ENCODE measurements at places on chromosomes 6 and 20.

DNA sequence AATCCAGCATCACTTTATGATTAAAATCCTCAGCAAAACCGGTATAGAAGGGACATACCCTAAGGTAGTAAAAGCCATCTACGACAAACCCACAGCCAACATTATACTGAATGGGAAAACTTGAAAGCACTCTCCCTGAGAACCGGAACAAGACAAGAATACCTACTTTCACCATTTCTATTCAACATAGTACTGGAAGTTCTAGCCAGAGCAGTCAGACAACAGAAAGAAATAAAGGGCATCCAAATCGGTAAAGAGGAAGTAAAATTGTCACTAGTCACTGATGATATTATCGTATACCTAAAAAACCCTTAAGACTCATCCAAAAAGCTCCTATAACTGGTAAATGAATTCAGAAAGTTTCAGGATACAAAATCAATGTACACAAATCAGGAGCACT lies 33.3 kb downstream of the BLOC1S5 start:
- DNase-seq = no peak

GRCh38 chr20:38316341-38316740 lies 12.4 kb downstream of the BPI start:
- no peak for DNase-seq

- no peak for DNase-seq
Measured at GRCh38 chr6:135328136-135328535, 147.0 kb downstream of the MYB start.

GRCh38 chr20:56360133-56360907 lies 1.5 kb downstream of the FAM210B start:
- DNase-seq = no peak

DNA sequence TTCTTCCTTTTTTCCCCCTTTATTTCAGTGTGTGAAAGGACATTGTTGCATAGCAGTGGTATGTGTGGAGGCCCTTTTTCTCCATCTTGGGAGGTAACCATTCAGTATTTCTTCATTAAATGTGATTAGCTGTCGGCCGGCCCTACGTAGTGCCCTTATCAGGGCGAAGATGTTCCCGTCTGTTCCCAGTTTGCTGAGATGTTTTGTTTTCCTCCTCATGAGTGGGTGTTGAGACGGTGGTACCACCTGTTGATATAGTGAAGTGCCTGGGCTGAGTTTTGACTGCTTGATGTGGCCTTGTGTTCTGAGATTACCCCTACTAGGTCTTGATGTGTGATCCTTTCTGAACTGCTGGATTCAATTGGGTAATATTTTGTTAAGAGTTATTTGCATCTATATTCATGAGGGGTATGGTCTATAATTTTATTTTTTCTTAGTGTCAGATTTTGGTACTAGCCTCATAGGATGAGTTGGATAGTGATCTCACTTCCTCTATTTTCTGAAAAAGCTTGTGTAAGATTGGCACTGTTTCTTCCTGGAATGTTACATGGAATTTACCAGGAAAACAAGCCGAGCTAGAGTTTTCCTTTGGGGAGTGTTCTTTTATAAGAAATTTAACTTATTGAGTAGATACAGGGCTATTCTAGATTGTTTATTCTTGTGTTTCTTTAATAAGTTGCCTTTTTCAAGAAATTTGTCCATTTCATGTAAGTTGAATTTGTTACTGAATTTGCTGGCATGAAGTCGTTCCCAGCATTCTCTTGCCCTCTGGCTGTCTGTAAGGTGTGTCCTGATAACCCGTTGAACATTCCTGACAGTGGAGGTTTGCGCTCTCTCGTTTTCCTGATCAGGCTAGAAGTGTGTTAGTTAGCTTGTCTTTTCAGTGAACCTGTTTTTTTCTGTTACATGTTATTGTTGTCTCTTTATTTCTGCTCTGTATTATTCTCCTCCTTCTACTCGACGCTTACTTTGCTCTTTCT lies 4.3 kb downstream of the MTG2 start:
- DNase-seq = no peak

DNA sequence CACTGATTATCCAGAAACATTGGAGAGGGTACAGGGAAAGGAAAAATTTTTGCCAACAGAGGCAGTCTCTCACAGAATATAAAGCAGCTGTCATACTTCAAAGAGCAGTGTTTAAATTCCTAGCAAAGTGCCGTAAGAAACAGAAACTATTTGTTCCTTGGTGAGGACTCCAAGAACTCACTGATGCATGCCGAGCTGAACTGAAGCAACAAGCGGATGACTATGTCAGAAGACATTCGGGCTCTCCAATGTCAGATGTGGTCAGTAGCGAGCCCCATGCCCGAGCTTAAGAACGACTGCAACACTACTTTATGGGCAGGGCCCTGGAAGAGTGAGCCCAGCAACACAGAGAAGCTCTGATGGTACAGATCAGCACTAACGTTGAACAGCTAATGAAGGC lies 54.7 kb downstream of the OR2B6 start:
- no peak for DNase-seq

DNA sequence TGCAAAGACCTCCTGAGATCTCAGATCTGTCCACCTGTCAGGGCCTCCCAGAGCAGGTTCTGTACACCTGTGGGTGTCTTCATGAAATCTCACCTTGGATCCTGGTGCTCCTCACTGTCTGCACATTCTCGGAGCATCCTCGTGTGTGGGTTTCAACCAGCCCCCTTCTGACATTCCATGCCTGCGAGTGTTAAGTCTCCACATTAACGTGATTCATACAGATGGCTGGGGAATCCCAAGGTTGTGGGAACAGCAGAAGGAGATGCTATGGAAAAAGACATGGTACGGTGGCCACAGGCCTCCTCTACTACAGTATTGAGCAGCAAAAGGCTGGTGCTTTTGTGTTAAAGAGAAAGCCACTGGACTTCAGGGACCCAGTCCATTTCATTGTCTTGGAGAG lies 556.5 kb downstream of the DHX35 start:
- no peak for DNase-seq

- DNase-seq = no peak
Measured at GRCh38 chr6:150079604-150080003, 10.7 kb upstream of the ULBP3 start.

GRCh38 chr20:37841971-37842370 lies 61.0 kb upstream of the VSTM2L start:
- DNase-seq = peak; percentile 9

DNA sequence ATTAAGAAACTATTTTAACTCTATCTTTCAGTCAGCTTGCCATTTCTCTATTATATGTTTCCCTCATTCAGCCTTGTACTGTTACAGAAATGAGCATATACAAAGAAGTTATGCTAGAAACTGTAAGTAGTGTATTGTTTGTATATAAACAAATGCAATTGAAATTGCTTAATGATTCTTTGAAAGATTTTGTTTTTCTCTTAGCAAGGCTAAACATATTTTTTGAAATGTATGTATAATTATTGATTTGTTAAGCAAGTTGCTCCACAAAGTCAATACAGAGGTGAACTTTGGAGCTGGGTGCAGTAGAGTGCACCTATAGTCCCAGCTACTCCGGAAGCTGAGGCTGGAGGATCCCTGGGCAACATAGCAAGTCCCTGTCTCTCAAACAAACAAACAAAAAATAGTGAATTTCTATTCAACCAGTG lies 253.6 kb downstream of the RNGTT start:
- DNase-seq = no peak

DNA sequence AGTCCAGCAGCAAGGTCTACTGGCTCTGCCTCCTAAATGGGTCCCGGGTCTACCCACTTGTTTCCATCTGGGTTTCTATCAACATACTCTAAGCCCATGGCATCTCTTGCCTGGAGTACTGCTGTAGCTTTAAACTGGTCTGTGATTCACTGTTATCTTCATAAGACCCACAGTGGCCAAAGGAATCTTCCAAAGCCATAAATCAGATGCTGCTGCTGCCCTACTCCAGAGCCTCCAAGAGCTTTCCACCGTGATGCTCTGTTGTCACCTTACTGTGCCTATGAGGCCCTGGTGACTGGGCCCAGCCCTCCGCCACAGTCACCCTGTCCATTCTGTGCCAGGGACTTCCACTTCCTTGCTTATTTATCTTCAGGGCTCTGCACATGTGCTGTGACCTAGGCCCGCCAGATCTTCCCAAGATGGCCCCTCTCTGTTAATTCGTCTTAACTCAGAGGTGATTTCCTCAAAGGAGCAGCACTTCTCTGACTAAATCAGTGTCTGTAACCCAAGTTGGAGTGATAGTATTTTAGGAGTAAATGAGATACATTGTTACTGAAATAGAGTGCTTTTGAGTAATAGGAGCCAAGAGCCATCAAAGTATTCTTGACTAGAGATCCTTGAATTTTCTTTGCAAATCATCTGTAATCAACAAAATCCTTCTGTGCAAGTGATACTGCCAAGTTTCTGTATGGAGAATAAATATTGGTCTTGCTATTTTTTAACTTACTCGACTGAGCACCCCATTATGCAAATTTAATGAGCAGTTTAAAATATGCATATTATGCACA lies 102.5 kb downstream of the PPP1R14C start:
- no peak for DNase-seq

- no peak for DNase-seq
Measured at GRCh38 chr6:69232496-69232895, 564.3 kb downstream of the LMBRD1 start.

DNA sequence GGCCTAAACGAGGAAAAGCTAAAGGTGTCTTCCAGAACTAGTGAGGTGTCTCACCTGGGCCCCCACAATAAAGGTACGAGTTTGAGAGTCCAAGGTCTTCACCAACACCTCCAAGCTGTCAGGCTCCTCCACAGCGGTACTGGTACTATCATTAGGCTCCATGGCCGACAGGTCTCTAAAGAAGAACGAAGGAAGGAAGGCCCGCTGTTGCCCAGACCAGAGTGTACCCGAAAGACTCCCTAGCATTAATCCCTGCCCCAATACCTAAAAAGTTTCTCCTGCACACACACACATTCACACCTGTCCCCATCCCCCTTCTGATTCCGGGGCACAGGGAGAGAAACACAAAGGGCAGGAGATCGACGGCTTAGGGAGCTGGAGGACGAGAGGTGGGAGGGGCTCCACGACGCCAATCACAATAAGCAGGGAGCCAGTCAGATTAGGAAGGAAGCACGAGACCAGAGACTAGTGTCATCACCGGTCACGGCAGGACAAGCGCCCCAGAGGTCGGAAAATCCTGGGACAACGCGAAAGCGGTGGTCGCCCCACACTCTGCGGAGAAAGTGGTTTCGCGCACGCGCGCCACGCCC lies 764 bp downstream of the BAG6 start:
- peak; percentile 69 for DNase-seq

DNA sequence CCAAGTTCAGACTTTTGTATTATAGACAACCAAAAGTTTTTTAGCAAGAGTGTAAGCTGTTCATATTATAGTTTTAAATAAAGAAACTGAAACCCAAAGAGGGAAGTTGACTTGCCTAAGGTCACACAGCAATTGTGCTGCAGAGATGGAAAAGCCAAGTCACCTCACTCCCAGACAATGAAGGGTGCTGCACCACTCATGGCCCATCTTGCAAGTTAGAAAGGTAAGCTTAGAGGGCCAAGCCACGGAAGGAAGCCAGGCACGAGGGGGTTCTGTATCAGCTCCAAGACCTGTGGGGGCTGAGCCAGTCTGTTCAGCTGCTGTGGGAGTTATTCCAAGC lies 860 bp downstream of the DEFB124 start:
- no peak for DNase-seq

- no peak for DNase-seq
Measured at GRCh38 chr6:160260803-160261450, 2.3 kb upstream of the SLC22A2 start.

DNA sequence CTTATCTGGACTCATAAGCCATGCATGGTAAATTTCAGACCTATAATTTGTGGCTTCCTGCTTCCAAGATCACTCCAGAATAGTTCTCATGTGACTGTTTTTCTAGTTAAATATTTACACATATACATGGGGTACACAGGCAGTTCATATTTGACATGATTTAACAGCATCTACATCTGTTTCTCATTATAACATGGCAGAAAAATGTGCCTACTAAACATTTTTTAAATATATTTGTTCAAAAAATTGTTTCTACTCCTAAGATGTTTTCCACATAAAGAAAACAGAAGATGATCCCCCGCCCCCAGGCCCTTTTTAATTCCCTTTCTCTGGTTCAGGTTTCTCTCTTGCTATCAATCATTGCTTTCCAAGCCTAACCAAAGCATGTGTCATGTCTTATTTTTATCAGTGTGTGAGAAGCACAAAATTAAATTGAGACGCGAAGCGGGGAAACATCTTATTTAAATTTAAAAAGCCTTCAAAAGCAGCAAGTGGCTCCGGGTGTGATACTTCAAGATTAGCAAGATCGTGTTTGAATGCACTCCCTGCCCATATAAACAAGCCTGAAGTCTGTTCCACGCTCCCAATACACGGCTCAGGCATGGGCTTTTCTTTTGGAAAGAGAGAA lies 37.3 kb downstream of the IPCEF1 start:
- DNase-seq = peak; percentile 8

GRCh38 chr6:98875375-98875774 lies 41.0 kb downstream of the POU3F2 start:
- DNase-seq = no peak

- no peak for DNase-seq
Measured at GRCh38 chr6:47138046-47138445, 95.9 kb upstream of the ADGRF1 start.

DNA sequence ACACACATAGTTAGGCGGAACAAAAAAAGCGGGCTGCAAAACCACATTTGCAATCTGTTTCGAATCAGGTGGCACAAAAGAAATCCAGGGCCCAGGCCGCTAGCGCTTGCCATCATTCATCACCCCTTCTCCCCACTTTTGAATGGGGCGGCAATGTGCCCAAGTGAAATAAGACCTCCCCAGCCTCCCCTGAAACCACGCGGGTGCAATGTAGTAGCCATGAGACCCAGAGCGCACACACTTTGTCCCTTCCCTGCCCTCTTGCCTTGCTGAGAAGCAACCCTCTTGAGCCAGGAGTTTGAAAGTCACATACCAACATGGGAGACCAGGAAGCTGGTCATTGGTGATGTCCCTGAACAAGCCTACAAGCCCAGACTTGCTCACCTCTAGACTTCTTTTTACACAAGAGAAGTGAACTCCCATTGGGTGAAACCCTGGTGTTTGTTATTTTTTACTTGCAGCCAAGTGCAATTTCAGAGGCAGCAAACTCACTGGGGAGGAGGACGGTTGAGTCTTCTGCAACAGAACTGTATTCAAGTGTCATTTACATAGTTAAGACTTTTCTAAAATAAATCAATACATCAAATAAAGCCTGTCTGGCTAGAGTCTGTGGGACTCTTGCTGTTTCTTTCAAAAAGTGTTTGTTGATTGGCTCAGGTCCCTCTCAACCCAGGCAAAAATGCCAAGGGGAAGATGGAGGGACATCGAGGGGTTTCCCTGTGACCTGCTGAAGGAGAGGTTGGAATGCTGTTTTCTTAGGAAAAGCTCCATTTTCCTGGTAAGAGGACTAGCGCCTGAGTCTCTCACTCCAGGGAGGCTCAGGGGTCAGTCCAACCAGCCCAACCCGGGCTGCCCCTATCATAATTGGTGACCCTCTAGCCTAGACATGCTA lies 138.1 kb upstream of the PTPN1 start:
- DNase-seq = no peak

GRCh38 chr20:33933469-33933909 lies 60.2 kb upstream of the RALY start:
- DNase-seq = peak; percentile 34

Data from NCI-H2029 (cell line).